ENCODE measurements at places on chromosomes 12 and 14.

DNA sequence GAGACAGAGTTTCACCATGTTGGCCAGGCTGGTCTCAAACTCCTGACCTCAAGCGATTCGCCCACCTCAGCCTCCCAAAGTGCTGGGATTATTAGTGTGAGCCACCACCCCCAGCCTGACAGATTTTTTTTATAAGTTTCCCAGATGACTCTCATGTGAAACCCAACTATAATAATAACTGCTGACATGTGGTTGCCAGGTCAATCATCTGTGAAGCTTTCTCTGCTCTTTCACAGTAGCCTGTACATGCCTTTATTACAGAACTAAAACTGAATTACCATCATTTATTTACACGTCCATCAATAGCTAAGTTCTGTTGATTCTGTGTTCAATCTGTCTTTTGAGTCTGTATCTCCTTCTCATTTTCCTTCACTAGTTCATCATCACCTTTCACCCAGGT is 218.5 kb downstream of the RPS29 start:
- no peak for DNase-seq

GRCh38 chr12:95959107-95959506 is 16.0 kb downstream of the AMDHD1 start:
- no peak for DNase-seq

DNA sequence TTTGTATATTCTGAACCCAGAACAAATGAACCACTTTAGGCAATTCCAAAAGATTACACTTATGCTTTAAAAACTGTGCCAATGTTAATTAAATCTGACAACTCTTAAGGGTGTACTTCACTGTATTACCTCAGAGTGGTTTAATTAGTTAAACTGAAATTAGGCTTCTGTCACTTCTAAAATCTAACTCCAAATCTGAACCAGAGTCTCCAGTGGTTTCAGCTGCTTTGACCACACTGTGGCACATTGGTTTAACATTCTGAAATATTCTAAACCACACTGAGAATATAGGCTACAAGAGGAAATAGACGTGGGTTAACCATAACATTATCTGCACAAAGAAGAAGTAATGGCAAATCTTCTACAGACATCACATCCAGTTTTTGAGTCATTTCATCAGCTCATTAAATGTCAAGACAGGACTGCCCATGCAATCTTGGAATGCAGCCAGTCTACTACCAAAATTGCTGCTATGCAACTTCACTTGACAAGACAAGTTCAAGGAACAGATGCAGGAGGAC is 94.8 kb downstream of the LRP6 start:
- DNase-seq, result no peak

- DNase-seq, result no peak
Observed at GRCh38 chr14:65132855-65133254, 30.5 kb upstream of the MAX start.

DNA sequence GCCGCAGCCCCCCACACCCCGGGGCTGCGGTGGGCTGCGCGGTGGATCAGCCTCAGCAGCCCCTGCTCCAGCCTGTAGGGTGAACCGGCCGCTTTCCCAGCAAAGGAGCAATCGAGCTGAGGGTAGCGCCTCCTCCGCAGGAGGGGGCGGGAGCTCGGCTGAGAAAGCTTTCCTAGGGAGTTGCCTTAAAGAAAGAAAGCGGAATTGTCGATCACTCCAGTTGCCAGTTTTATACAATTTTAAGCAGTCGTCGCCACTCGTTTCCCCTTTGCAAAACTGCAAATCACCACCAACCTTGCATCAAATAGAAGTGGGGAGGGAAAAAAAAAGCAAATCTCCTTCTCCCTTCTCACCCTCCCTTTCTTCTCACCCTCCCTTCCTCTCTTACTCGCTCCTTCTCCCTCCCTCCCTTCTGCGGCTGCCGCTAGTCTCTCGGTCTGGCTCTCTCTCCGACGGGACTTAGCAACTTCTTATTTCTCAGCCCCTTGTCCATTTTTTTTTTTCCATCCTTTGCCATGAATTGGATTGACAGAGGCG is at the start of gene PDE3A:
Gene PDE3A, plus strand, starts transcription at position 424 of the 537 bp plus-strand sequence. CDS start 748 bp downstream, outside the sequence.
- DNase-seq, result peak; percentile 70

- DNase-seq, result no peak
Observed at GRCh38 chr12:106901276-106901675, 54.4 kb upstream of the TMEM263 start.

- no peak for DNase-seq
Observed at GRCh38 chr14:25121337-25122129, 71.6 kb upstream of the STXBP6 start.

DNA sequence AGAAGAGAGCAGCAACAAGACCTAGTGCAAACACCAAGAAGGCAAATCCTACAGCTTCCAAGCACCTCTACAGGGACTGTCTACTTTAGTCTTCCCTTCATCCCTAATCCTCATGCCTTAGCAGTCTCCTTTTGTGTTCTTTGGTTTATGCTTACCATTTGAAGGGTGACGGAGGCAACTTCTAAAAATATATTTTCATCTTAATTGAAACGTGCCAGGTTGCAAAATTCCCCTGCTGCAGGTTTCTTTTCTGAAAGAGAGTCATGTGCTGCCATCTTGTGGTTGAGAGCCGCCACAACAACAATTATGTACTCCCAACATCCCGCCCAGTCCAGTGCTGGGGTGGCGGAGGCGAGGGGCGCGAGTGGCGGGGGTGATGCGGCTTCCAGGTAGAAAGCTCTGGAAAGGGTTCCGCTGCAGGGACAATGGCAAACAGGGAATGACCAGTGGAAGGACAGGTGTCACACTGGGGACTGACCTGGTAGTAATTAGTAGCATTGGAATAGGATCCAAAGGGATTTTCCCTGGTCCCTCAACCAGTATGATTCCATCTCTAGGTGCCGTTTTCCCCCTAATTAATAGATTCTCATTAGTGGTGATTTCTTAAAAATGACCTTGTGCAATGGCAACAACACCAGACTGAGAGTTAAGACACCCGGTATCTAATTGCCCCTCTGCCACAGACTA is 80.3 kb upstream of the GNG2 start:
- peak; percentile 70 for DNase-seq

DNA sequence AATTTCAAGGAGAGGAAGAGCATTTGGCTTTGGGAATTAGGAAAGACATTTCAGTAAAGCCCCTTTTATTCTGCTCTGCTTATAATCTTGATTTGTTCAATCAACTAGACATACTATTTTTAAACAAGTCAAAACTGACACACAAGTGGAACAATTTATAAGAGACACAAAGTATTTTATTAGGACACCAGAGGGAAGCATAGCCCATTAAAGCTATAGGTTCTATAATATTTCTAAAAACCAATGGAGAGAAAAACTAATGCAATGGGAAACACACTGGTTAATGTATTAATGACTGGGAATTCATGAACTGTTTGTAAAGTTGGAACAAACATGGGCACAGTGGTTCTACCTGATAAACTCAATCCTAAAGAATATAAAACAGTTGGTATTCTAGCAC is 15.3 kb upstream of the CERS5 start:
- no peak for DNase-seq

GRCh38 chr12:70379846-70380245 is 13.8 kb downstream of the KCNMB4 start:
- DNase-seq, result no peak

DNA sequence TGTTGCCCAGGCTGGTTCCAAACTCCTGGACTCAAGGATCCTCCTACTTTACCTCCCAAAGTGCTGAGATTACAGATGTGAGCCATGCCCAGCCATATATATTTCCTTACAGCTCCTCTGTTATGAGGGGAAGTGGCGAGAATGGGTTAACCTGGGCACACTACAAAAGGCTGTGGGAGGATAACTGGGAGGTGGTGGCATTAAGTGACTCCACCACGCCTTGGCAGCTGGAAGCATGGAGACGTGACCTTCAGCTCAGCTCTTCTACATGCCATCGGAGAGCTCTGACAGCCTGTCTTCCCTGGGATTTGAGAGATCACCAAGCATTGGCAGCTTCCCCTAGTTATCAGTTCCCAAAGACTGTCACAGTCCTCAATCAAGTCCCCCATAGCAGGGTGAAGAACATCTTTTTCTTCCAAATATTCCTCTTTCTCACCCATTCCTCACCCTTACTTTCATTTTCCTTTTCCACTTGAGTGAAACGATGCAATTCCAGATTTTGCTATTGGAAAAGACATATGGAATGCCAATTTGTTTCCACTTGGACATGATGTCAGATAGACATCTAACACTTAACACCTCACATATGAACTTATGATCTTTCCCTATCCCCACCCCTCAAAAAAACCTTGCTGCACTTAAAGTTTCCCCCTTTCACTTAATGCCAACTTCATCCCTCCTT is 48.5 kb downstream of the PHLDA1 start:
- no peak for DNase-seq

DNA sequence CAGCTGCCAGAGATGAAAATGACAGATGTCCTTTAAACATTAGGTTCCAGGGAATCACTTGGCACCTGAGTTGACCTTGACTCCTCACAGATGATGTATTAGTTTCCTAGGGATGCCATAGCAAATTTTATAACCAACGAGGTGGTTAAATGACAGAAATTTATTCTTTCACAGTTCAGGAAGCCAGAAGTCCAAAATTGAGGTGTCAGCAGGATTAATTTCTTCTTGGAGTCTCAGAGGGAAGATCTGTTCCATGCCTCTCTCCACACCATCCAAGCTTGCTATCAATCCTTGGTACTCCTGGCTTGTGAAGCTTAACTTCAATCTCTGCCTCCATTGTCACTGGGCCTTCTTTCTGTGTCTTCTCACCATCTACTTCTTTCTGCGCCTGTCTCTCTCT is 249.7 kb upstream of the BTG1 start:
- no peak for DNase-seq

DNA sequence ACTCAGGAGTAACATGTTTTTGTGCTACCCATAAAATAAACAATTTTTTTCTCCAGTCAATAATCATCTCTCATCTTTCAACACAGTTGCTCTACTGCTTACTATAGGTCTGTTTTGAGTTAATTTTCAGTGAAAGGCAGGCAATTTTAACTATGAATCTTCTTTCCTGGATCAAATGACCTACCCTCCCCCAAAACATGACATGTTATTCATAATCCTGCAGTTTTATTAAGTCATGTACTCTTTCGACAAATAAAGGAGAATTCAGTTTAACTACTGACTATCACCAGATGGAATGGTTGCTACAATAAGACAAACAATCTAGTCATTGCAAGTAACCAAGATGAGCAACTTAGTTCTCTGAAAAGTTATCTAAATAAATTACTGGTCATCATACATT is 106.0 kb upstream of the FAR2 start:
- no peak for DNase-seq

- DNase-seq, result no peak
Observed at GRCh38 chr12:24822121-24822899, 126.6 kb downstream of the BCAT1 start.

GRCh38 chr12:98351089-98351488 is 164.3 kb upstream of the TMPO start:
- no peak for DNase-seq

Measured in right renal pelvis (tissue), 4 donors.